ENCODE measurements at places on chromosomes 1 and 21. TPM values are rescaled to one million over a fixed set of nuclear protein-coding genes. Genes with fewer than 3 reads are reported as not detected.

GRCh38 chr1:190084552-190084951 is 393.1 kb downstream of the BRINP3 start:
- DNase-seq, result no peak

GRCh38 chr1:66478116-66478515 is 55.8 kb upstream of the SGIP1 start:
- DNase-seq, result no peak

DNA sequence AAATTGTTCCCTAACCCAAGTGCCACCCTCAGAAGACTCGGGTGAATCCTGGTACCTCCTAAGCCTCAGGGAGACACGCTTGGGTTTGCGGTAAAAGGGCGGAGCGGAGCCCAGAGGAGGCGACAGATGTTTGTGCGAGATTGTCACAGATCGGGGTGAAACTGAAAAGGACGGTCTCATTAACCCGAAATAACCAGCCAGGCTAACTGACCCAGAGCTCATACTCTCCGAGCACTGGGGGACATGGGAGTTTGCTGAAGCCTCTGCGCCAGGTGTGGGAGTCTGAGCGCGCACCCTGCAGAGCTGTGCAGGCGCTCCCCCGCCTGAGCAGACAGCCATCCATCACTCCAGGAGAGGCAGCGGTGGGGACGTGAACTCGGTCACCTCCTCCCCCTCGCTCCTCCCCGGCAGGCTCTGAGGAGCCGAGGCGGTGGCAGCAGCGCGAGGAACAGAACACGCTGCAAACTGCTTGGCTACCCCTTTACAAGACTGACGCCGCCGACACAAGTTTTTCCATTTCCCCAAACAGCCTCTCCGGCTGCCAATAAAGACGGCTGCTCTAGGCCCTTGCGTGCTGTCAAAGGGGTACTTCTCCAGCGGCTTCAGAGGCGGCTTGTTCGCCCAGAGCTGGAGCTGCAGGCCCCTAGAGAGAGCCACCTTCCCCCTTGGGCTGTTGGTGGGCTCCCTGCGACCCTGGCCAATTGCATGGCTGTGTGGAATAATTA is 43.5 kb downstream of the RRAGC start:
- peak; percentile 21 for DNase-seq

GRCh38 chr1:157310401-157310800 is 172.2 kb upstream of the ETV3 start:
- DNase-seq, result no peak

GRCh38 chr1:97796711-97797110 is 124.1 kb downstream of the DPYD start:
- DNase-seq, result no peak

- peak; percentile 39 for DNase-seq
Measured at GRCh38 chr1:26225033-26225831, 8.8 kb upstream of the CEP85 start.

GRCh38 chr1:111422546-111423391 is 4.8 kb downstream of the OVGP1 start:
- no peak for DNase-seq

DNA sequence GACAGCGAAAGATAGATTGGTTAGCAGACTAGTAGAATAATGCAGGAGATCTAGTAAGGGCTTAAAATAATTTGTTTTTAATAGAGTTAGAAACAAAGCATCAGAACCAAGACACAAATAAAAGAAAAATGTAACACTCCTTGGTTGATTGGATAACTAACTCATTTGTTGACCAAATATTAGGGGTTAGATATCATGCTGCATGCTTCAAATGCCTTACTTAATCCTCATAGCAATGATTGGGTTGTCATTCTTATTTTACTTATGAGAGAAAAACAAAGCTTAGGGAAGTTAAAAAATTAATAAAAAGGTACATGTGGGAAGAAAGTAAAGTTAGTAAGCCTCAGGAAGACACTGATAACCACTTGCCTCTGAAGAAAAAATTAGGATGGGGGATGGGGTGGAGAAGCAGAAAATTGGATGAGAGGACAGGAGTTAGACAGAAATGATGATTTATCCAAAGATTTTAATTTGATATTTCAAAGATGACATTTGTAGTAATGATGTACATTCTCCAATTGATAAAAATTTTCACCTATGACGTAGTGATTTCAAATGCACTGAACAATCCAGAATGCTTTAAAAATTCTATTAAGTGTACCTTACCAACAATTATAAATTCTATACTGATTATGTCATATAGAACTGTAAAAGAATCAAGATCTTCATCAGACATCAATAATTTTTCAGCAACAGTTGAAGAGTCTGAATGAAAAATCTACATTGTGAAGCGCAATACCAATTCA is 374.7 kb downstream of the COL11A1 start:
- DNase-seq, result no peak

DNA sequence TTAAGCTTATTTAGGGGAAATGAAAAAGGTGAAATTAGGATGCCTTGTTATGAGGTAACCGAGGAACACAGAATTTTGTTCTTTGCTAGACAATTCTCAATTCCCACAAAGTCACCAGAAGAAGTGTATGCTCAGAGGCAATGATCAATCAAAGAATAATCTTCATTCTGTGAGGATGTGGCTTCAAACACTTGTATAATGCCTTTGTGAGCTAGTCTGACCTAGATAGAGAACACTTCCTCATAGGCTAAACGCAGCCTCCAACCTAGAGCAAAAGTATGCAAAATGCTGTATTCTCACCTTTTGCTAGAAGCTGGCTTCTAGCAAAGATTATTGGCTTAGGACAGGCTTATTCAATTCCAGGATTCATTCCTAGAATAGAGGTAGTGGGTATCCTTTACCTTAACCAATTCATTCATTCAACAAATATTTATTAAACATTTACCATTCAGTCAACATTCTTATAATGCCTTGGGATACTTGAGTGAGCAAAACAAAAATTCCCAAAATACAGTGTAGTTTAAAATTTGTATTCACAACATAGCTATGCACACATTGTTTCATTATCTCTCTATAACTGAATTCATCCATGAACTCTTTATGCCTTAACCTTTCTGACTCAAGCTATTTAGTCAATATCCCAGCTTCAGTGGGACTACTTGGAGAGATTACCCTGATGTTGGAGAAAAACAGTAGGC is 530.2 kb downstream of the PTPRC start:
- DNase-seq, result peak; percentile 51

GRCh38 chr21:37700641-37701202 is 215.5 kb downstream of the KCNJ6 start:
- DNase-seq, result no peak

DNA sequence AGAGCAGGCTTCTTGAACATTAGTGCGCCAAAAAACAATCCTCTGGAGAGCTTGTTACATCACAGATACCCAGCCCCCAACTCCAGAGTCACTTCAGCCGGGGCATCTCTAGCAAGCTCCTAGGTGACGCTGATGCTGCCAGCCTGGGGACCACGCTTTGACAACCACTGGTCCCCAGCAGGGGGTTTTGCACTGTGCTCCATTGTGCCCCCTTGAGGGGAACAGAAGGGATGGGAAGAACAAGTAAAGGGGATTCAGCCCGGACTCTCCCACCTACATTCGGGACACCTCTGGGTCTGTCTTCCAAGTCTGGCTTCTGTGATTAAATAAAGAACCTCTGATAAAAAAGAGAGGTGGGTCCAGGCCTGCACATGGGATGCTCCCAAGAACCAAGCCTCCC is 60.4 kb downstream of the ATP5PO start:
- DNase-seq, result no peak

DNA sequence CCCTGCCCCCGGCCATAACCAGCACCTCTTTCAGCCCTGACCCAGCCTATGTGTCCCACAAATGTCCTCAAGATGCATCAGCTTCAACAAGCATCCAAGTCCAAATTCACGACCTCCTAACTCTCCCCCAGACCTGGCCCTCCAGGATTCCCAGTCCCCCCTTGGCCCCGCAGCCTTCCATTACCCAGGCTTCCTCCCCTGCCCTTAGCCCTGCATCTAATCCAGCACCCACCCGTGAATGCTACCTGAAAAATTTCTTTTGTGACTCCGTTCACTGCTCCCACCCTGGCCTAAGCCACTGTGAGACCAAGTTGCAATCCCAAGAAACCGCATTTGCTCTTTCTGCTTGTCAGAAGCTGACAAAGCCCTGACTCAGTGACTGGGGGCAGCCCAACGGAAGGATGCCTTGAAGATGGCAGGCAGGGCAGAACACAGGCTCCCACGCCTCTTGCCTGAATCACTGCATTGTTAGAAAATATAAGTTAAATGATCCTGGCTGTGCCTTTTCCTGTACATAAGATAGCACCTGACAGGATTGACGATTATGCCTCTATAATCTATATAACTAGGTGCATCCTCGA is 939 bp upstream of the MFAP2 start:
- DNase-seq, result no peak

GRCh38 chr1:156225677-156226014 is 12.8 kb downstream of the PMF1 start:
- no peak for DNase-seq

DNA sequence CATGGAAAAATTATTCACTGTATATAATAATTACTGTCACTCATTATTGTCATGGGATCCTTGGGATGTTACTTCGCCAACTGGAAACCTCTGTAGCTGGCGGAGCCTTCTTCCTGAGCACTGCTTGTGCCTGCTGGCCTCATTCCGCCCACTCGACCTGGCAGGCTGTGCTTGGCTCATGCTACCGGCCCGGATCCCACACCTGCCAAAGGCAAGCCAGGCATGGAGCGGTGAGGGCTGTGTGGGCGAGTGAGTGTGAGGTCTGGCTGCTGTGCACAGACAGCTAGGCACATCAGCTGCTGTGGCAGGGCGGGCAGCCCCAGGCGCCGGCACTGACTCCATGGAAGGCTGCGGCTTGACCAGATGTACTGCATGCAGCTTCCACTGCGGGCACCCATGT is 78.4 kb downstream of the DISP1 start:
- DNase-seq, result no peak

C1QC gene
- 0.33 TPM for total RNA-seq

UBE2U gene
- not detected for total RNA-seq

SH3BGR gene
- total RNA-seq, result 1.3 TPM

COL9A2 gene
- total RNA-seq, result 2.6 TPM

SYCP1 gene
- total RNA-seq, result not detected

ZYG11A gene
- not detected for total RNA-seq

TGFB2 gene
- total RNA-seq, result not detected

PEX14 gene
- total RNA-seq, result 27.3 TPM

CLCA4 gene
- total RNA-seq, result not detected

IFI44 gene
- 60.2 TPM for total RNA-seq

LCA5L gene
- total RNA-seq, result not detected
